ENCODE measurements at places on chromosomes 11 and 22.
A peak's percentile ranks its signal among the peaks of the same experiment; 100 is the strongest.

GRCh38 chr11:107787733-107788132 is 70.9 kb downstream of the SLC35F2 start:
- no peak for DNase-seq

- DNase-seq = no peak
These were observed 1077.3 kb downstream of the OPCML start for GRCh38 chr11:132455044-132455443.

- no peak for DNase-seq
These were observed 7.3 kb downstream of the RSF1 start for GRCh38 chr11:77813256-77813655.

DNA sequence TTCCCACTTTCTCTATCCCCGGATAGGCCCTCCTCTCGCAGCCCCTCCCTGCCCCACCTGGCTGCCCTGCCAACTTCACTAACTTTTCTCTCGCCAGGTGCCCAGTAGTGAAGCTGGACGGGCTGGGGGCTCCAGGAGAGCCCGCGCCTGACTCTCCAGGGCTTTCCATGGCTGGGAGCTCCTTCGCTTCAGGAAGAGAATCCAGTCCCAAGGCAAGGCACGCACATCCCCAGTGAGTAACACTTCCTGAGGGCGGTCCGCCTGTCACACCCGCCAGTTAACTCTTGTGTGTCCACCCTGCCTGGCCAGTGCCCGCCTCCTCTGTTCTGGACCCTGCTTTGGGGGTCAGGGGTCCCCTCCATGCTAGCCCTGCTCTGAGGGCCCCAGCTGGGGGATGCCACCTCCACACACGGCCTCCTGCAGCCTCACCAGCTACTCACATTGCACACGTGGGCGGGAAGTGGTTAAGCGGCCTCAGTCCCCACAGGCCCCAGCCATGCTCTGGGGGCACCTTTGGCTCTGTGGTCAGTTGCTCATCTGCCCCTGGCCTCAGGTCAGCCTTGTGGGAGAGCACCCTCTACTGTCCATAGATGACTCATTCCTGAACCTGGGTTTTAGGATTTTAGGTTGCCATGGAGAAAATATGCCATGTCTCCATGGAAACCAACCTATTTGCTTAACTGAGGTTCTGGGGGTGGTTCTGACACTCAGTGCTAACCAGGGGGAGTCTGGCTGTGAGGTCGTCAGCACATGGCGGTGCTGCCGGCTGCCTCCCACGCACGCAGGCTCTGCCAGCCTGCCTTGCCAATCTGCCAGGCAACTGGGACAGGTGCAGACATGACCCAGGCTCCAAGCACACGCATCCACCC is at the start of gene RIN1:
Gene RIN1, minus strand, starts transcription at position 201 of the 869 bp plus-strand sequence. Its CDS starts 32 bp downstream, at position 169.
- DNase-seq = peak; percentile 80

DNA sequence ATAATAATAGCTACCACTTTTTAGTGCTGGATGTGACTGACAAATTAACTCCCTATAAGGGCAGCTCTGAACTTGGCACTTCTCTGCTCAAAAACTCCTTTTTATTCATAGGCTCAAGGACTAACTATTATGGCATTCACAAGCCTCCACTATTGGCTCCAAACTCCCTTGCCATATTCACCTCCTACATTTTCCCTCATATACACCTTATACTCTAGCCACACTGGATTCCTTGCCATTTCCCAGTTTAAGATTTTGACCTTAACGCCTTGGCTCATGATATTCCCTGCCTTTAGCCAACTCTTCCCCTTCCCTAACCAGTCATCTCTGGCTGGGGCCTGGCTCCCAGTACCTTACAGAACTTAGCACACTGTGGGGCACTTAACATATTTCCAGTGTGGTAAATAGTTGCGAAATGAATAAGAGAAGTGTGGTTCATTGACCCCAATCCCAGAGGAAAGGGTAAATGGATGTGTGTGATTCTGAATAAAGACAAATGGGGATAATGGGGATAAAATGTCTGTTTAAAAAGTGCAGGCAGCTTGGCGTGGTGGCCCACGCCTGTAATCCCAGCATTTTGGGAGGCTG is 40.0 kb upstream of the SORL1 start:
- DNase-seq = no peak

DNA sequence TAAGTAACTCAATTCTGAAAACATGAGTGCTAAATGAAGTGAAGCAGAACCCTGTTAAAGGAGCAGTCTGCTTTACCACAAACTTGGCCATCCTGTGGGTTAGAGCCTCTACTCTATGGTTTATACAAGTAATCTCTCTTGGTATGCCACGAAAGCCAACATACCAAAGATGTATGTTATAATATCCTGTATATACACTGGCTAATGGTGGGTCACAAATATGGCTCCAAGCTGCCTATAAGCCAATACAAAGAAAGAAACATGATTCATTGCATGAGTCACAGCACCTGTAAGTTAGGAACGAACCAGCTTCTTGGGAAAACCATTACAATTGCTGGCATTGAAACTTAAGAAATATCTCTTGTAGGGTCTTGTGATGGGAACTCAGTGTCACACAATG is 16.1 kb downstream of the XRRA1 start:
- DNase-seq = peak; percentile 50

GRCh38 chr11:47896199-47896598 is 48.0 kb upstream of the NUP160 start:
- DNase-seq = no peak

DNA sequence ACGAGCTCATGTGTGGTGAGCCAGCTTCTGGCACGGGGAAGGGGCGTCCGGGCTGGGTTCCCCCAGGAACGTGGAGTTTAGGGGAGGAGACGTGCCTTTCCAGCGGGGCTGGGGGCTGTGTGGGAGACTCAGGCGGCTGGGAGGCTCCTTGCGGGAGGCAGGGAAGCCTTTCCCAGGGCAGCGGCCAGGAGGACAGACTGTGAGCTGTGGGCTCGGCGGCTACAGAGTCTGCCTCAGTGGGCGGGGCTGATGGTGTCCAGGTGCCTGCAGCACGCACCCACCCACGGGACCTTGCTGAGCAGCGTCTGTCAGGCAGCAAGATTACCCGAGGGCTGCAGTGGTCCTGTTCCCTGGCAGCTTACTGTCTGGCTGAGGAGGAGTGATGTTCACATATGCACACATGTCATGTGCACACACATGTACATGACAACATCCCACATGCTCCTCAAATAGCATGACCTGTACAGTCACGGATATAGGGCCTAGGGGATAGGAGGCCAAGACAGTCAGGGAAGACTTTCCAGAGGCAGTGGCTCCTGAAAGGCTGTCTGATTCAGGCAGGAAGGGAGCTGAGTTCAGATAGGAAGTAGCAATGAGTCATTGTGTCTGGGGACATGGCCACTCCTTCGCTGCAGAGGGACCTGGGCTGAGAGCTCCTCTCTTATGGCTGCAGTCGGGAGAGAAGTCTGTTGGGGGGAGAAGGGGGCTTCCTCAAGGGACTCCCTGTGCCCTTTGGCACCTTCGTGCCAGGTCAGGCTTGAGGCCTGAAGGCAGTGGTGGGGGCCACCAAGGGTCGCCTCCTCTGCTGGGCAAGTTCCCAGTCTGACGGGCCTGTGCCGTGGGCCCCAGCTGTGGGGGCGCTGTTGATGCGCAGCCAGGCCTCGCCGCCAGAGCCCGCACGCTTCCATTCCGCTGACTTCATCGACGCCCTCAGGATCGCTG is 23.3 kb upstream of the PPP6R3 start:
- no peak for DNase-seq

Data from activated CD4-positive, alpha-beta T cell treated with anti-CD3 and anti-CD28 coated beads, Interleukin-2, amount 50 U/mL, for 16 hours (primary cell).